H7 (cell line): ENCODE measurements at places on chromosomes 11 and 22. TPM values are rescaled to one million over a fixed set of nuclear protein-coding genes. Genes with fewer than 3 reads are reported as not detected.

GRCh38 chr11:2770096-2770751 lies 70.4 kb upstream of the KCNQ1OT1 start:
- DNase-seq, result peak; percentile 48

OR52I2 gene
- not detected in 2 replicates for total RNA-seq

DNA sequence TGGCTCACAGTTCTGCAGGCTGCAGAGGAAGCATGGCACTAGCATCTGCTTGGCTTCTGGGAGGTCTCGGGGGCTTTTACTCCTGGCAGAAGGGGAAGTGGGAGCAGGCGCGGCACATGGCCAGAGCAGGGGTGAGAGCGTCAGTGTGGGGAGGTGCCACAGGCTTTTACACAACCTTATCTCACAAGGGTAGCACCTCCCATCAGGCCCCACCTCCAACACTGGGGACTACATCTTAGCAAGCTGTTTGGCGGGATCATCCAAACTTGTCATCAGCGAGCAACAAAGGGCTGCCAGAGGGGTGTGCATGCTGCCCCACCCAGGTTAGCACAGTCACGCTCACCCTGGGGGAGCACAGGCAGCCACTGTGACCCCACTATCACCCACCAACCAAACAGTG lies 18.9 kb upstream of the YPEL1 start:
- DNase-seq, result no peak

GRCh38 chr22:32836280-32837123 lies 35.0 kb downstream of the TIMP3 start:
- DNase-seq, result peak; percentile 67

- DNase-seq, result no peak
These were observed 27.1 kb upstream of the GAL start for GRCh38 chr11:68657021-68657780.
